SHP77 treated with DMSO at 0.1 percent for 48 hours (cell line): ENCODE measurements at places on chromosomes 2 and 18.

DNA sequence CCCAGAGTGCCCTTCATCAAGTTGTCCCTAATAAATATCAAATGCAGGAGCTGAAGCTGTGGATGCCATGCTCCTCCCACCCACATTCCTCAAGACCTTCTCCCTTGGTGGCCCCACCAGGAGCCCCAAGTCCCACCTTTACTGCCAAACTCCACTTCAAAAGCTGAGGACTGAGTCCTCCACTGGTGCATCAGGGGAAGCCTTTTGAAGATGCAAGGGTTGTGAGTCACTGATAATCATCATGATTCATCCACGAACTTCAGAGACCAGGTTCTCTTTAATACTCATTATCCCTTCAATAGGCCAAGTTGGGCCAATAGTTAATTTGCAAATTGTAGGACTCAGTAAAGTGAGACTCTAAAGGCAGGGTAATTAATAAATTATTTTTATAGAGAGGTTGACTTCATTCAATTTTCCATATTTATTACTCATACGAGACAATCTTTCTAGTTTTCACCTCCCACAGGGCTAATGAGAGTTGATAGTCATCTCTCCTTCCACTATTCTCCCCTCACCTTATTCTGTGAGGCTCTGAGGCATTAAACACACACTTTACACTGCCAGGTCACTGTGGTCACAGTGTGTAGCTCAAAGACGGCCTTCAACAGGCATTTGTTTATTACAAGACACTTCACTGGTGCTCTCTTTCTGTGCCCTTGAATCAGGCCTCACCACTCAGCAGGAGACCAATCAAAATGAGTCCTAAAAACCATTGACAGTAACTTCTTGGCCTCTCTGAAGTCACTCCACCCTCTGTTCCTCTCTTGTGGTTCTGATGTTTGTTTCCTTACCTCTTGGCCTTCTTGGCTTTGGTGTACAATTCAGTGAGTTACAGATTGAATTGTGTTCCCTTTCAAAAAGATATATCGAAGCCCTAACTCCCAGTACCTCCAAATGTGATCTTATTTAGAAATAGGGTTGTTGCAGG lies 99.9 kb downstream of the TRIB2 start:
- no peak for DNase-seq

- DNase-seq = no peak
These were observed 54.6 kb downstream of the ZFP36L2 start for GRCh38 chr2:43171789-43172188.

- DNase-seq = no peak
These were observed 135.6 kb downstream of the ARHGAP15 start for GRCh38 chr2:143264851-143265250.

DNA sequence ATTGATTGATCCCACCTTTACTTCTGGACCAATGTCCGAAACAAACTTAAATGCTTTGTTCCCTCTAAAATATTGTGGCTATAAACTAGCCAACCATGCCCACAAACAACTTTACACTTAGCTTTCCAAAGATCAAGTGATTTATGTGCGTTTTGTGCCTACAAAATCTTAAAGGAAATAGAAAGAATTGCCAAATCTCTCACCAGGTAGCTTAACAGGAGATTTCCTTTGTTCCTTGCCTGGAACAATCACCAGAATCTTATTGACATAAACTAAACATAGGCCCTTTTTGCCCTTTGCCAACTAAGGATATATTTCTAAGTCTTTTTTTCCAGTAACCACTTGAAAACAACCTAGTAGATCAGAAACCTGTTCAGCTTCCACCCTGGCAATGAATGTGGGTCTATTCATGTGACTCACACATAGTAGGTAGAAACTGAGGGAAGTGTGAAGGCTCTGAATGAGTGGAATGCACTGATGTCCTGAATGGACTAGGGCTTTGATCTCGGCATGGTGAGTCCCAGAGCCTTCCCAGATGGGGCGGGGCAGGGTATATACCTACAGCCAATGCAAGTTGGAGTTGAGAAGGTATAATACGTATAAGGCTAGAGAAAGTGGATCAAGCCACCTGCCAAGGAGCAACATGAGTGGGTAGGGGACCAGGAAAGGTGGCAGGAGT lies 94.6 kb upstream of the PPP1CB start:
- DNase-seq = no peak

DNA sequence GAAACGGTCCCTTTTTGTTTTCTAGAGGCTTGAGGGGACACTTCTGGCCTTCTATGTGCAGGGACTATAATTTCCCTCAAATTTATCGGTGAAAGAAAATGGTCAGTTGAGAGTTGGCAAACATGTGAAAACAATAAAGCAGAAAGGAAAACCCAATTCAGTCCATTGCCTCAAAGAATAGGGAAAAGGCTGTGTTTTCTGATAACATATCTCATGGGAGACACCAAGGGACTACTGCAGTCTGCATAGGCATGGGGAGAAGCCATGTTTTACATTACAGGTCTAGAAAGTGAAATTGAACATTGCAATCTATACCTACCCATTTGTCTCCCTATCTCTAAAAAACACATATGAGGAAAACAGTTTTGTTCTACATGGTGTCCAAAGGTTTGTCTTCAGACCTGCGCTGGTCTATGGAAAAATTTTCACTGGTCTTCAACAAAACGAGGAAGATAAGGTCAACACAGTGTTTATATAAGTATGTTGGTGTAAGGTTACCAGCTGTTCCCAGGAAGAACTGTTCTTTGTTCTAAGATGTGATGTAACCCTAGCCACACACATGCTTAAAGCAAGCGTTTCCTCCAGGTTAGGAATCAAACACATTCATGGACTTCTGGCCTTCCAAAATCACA lies 179.7 kb downstream of the MREG start:
- DNase-seq = peak; percentile 59

DNA sequence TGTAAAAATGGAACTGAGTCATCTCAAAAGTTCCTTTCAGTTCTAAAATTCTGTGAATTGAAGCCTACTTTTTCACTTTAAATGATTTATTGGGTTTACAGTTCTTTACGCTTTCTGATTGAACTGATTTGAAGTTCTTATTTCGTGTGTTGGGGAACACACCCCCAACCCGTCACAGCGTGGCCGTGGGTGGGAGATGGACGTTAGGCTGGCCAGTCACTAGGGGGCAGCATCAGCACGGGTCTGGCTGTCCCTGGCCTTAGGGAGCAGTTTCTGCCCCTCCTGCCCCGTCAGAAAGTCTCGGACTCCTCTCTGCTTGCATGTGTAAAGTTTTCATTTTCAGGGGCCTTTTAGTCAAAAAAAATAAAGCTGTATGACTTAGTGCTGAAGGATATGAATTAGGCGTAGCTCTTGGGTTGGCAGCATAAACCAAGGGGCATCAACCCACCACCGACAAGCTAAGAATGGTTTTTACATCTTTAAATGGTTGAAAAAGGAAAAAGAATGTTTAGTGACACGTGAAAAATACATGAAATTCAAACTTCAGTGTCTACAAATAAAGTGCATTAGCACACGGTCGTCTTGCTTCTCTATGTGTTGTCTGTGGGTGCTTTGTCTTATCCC lies 63.4 kb downstream of the ZCCHC2 start:
- DNase-seq = peak; percentile 18

DNA sequence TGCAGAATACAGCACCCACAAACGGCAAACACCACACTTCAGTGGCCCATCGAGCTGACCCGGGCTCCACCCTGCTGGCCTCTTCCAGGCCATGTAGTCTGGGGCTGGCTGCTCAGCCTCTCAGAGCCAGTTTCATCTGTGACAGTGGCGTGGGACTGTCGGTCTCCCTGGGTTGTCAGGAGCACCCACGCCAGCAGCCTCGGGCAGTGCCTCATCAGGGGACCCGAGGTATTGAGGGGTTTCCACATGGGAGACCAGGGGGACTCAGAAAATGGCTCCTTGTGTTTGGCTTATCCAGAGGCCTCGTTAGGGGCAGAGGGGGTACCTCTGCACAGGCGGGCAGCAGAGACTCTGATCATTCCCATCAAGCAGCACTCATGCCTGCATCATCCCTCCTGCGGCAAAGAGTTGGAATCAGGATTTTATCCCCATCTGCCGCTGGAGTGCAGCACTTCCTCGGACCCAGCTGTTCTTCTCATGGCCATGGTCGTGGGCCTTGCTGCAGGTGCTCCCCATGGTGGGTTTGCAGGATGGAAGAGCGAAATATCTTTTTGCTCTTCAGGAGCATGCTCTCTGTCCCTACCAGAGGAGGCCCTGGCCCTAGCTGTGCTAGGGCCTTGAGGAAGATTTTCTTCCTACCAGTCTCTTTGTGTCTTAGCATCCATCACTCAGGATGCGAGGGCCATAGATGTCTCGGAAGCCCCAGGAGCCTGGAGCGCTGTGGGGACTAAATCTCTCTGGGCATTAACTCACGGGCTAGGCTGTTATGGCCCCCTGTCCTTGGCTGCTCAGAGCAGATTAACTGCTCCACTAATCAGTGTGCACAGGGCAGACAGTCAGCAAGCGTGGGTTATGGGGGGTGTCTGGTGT lies 100.8 kb downstream of the CLIP4 start:
- no peak for DNase-seq

DNA sequence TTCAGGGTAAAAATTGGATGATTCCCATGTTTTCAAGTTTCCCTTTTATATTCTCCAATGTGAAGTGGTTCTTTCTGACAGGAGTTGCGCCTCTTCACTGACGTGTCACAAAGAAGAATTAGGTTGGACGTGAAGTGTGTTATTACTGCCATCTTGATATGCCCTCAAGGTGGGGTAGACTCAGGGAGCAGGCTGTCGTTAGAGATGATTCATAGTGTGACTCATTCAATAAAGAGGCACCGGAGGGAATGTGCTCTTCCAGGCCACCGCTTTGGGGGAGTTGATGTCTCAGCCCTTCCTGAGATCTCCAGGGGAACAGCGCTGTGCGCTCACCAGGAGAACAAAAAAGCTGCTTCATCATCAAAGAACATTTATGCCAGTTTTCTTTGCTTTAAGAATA lies 3.6 kb upstream of the DGKD start:
- peak; percentile 41 for DNase-seq

DNA sequence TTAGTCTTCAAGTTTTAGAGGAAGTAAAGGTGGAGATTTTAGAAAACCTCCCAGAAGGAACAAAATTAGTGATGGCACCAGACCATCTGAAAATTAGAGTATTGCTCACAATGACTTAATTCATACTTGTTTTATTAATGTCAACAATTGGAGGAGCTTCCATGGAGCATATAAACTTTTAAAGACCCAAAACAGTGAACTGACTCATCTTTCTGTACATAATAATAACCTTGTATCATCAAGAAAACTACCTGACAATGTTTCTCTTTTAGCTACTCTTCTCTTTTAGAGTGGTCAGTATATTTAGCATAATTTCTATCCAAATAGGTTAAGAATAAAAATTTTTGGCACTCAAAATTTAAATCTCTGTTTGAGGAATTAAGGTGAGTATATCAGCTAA lies 7.2 kb upstream of the ITGAV start:
- no peak for DNase-seq

- no peak for DNase-seq
These were observed 80.1 kb upstream of the NPAS2 start for GRCh38 chr2:100739735-100740432.

- no peak for DNase-seq
These were observed 19.7 kb upstream of the TMEM17 start for GRCh38 chr2:62525549-62526269.
